ENCODE measurements at places on chromosomes 5 and 9.

- DNase-seq: no peak
These were observed 84.6 kb downstream of the AOPEP start for GRCh38 chr9:94811074-94811473.

- DNase-seq: no peak
These were observed 9.6 kb upstream of the NTNG2 start for GRCh38 chr9:132152231-132152630.

- DNase-seq: no peak
These were observed 219.0 kb upstream of the IRX1 start for GRCh38 chr5:3376611-3377010.

- DNase-seq: no peak
These were observed 111.9 kb upstream of the TARS1 start for GRCh38 chr5:33328818-33329217.

DNA sequence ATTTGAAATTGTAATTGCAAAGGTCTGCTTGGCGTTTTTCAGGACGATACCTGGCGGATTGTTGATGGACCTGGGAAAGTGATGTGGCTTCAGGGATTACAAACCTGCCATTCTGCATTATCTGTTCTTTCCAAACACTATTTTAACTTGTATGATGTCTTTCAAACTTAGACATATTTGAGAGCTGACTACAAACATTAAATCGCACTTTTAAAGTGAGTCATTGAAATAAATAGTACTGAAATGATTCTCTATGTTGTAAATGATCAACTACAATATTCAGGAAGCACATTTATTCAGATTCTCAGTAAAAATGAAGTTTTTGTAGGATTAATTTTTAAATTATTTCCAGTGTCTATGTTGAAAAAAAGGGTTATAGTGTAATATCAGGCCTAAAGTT lies 32.3 kb upstream of the TMEM171 start:
- DNase-seq: no peak

- DNase-seq: no peak
These were observed 68.0 kb upstream of the POU5F2 start for GRCh38 chr5:93809430-93809829.

DNA sequence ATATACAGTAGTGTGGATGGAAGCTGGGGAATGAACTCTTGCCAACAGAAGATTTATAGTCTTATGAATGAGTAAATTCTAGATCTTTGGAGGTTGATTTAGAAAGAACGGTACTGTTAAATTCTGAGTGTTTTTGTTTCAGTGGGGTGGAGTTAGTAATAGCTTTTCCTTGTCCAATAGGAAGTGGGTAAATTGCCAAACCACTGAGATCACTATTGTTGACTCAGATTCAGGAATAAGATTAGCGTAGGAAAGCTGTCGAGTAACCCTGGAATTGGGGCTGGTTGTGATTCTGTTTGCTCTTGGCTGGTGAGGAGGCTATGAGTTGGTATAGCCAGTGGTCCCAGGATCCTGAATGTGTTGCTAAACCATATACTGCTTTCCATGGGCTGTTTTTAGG lies 155.6 kb downstream of the ARHGAP26 start:
- peak; percentile 85 for DNase-seq

GRCh38 chr9:82110881-82111280 lies 122.3 kb downstream of the SPATA31D1 start:
- peak; percentile 38 for DNase-seq

DNA sequence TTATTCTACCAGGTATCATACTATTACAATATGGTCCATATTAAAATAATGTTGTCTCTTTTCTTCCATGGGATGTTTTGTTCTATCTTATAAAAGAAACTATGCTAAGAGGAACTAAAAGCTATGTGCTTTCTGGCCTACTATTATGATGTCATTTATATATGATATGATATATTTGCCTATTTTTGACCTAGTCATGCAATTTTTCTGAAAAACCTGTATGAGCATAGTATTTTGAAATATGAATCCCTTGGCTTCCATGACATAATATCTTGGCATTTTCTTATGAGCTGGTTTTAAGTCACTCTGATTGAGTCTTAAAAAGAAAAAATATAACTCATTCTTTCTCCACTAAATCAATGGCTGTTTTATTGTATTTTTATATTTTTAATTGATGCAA lies 60.7 kb downstream of the MAN2A1 start:
- DNase-seq: peak; percentile 64

DNA sequence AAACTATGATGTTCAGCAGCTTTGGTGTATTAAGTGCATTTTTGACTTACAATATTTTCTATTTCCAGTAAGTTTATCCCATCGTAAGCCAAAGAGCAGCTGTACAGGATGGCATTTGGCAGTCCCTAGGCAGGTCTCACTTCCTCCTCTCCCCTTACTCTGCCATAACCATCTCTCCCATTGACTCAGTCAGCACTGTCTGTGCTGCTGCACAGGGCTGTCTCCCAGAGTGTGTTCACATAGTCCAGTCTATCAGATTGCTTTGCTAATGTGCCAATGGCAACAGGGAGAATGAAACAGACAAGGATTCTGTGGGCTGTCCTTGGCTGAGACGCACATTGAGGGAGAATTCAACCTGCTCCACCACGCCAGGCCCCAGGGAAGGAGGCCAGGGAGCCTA lies 47.0 kb upstream of the CAST start:
- DNase-seq: no peak

- no peak for DNase-seq
These were observed 11.1 kb upstream of the SLCO4C1 start for GRCh38 chr5:102307232-102307631.

DNA sequence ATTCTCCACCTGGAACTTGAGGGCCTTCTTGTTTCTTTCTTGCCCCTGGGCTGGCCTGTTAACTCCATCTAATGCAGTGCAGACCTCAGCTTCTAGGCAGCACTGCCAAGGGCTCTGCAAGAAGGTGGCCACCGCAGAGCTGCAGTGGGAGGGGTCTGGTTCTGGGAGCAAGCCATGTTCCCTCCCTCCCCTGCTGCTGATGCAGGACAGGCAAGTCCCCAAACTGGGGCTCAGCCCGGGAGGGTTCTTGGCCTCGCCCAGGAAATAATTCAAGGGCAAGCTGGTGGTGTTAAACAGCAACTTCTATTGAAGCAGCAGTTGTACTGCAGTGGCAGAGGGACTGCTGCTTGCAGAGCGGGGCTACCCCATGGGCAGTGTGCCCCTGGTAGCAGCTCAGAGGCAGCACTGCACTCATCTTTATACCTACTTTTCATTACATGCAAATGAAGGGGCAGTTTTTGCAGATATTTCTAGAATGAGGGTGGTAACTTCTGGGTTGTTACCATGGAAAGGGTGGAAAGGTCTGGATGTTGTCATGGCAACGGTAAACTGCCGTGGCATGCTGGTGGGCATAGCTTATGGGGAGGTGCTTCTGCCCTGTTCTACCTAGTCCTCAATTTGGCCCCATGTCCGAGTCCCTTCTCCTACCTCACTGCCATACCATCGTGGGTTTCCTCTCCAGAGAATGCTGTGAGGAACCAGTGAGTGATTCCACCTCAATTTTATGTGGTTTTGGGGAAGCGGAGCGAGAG lies 82.1 kb downstream of the WDR41 start:
- no peak for DNase-seq

DNA sequence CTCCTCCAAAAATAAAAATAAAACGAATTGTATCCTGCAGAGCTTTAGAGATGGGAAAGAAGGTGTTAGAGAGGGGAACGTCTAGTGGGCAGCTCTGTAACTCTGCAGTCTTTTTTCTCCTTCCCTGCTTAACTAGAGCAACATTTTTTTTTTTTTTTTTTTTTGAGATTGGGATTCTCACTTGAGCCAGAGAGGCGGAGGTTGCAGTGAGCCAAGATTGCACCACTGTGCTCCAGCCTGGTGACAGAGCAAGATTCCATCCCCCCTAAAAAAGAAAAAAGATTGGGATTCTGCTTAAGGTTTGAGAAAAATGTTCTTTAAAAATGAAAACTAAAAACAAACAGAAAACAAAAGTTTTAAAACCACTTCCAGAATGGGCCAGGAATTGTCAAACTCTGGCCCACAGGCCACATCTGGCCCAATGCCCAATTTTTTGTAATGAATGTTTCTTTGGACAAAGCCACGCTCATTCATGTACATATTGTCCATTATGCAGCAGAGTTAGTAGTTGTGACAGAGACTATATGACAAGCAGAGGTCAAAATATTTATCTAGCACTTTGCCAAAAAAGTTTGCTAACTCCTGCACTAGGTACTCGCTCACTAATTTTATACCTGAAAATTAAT lies 98.5 kb downstream of the ZCCHC7 start:
- DNase-seq: no peak

DNA sequence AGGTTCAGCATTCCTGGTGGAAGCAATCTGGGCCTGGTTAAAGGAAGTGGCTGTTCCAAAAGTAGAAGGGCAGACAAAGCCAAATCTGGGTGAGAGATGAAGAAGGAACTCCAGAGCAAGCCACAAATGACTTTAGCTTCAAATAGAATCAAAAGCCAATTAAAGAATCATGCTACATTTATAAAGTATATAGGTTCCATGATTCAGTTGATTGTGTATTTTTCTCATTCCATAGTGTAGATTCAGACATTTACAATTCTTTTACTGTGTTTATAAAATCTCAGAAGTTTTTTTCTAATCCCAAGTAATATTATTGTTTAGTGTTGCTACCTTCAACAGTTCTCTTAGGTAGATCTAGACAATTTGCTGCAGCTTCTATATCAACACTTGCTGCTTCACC lies 262.0 kb downstream of the PLK2 start:
- no peak for DNase-seq

DNA sequence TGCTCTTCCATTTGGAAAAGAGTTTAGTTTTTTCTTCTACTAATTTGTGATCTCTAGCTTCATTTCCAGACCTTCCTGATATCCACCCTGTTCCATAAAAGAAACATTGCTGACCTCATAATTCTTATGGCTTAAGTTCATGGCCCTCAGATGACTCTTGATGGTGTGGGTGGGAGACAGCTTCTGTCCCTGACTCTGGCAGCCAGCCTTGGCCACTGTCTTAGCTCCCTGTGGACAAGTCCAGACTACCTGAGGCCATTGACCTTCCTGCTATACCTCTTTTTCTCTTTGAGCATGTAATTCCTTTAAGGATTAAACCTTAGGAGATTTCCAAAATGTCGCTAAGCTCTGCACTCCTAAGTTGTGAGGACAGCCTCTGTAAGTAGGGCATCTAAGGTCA lies 101.1 kb upstream of the DAP start:
- DNase-seq: peak; percentile 33

GRCh38 chr9:69130456-69131441 lies 43.3 kb upstream of the TJP2 start:
- no peak for DNase-seq

DNA sequence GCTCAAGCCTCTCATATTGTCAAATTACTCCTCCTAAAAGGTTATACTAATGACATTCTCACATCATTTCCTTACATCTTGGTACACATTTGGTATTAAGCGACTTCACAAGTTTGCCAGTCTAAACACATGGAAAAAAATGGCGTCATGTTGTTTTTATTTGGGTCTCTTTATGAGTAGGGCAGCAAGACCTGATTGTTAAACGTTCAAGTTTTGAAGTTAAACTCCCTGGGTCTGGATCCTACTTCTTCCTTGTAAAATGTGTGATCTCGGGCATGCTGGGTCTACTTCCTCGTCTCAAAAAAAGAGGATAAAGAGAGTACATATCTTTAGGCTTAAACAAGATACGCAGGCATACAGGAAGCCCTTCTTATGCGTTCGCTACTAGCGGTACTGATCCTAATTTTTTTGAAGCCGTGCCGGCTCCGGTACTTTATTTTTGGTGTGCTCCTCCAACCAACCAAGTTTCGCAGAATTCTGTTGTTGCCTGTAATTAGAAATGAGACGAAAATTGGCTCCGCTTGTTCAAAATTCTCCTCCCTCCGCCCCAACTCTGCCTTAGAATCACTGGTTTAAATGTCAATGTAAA lies 596 bp upstream of the CDC37L1 start:
- peak; percentile 42 for DNase-seq

GRCh38 chr5:178404987-178405386 lies 172.4 kb upstream of the PHYKPL start:
- DNase-seq: peak; percentile 73

GRCh38 chr9:88926781-88927505 lies 64.3 kb upstream of the S1PR3 start:
- DNase-seq: peak; percentile 33

DNA sequence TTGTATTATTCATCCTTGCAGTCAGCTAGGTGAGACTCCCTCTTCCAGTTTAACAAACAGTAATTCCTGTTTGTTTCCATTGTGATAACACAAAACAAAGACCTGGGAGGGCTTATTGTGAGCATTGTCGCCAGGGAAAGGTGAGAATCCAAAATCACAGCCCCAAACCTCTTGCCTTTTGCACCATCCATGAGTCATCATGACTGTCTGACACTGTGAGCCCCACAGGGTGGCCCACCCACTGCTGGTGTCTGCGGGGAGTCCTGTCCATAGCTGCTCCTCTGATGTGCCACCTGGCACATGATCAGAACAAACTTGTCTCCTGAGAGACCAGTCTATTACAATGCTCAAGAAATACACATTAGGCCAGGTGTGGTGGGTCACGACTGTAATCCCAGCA lies 33.7 kb upstream of the S1PR3 start:
- no peak for DNase-seq

DNA sequence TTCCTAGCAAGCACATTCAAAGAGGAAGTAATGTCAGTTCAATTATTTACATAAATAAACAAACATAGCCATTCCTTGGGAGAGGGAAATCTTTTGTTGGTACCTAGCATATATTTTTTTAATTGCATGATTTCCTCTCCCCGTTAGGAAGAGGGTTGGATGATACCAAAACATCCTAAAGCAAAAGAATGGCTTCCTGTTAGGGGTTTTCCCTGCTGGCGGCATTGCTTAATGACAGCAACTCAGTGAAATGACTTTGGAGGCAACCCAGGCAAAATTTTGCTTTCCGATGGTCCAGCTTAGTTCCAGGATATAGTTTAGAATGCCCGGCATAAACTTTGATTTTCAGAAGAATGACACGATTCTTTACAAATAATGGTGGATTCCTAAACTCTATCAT lies 73.2 kb downstream of the MAT2B start:
- DNase-seq: no peak

DNA sequence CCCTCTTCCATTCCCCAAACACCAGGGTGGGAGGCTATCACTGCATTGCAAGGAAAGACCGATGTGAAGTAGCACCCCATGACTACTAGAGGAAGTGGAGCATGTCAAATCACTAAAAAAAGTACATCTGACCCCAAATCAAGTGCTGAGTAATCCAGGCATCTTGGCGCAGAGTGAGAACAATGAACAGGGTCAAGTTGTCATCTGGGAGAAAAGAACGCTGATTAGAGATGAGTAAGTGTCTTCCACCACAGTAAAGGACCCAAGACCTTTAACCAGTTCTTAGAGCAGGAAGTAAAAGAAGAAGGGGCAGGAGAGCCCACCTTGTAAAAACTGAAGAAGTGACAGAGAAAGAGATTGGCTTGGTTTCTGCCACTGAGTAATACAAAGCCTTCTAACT lies 75.0 kb upstream of the RAD23B start:
- no peak for DNase-seq

DNA sequence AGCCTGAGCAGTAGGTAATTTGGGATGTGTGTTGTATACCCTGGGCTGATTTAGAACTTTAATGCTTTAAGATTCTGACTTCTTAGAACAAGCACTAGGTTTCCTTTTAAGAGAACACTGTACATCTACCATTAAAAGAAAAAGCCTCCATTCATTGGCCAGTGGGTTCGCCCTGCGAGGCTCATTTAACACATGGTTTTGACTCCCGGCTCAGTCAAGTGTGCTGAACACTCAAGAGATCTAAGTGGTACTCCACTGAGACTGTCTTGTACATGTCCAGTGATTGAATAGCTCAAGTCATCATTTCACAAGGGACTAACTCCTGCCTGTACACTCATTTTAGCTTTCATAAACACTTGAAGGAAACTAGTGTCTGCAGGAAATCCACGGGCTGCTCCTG lies 3.9 kb downstream of the FUBP3 start:
- DNase-seq: no peak

Measured in inflammatory macrophage treated with lipopolysaccharide for 4 hours (primary cell).